Stimulated activated CD8-positive, alpha-beta memory T cell treated with anti-CD3 and anti-CD28 coated beads, Interleukin-7, amount 100 ng/mL, for 4 hours (primary cell): ENCODE measurements at places on chromosomes 16 and 17.

- no peak for DNase-seq
These were observed 36.9 kb downstream of the SNTB2 start for GRCh38 chr16:69223882-69224281.

DNA sequence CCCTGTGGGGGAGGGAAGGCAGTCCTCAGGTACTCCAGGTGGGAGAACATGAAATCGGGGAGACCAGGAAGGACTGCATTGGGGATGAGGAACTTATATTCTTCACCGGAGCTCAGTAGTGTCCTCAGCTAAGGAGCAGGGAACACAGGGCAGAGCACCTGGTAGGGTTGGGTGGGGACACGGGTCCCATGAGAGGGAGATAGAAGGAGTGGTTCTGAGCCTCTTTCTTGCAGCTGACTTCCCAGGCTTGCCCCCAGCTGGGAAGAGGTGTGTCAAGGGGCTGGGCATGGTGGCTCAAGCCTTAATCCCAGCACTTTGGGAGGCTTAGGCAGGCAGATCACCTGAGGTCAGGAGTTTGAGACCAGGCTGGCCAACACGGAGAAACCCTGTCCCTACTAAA, 2.1 kb downstream of the FHOD1 start:
- DNase-seq, result no peak

- DNase-seq, result no peak
These were observed 171.0 kb downstream of the MAF start for GRCh38 chr16:79429381-79430190.

DNA sequence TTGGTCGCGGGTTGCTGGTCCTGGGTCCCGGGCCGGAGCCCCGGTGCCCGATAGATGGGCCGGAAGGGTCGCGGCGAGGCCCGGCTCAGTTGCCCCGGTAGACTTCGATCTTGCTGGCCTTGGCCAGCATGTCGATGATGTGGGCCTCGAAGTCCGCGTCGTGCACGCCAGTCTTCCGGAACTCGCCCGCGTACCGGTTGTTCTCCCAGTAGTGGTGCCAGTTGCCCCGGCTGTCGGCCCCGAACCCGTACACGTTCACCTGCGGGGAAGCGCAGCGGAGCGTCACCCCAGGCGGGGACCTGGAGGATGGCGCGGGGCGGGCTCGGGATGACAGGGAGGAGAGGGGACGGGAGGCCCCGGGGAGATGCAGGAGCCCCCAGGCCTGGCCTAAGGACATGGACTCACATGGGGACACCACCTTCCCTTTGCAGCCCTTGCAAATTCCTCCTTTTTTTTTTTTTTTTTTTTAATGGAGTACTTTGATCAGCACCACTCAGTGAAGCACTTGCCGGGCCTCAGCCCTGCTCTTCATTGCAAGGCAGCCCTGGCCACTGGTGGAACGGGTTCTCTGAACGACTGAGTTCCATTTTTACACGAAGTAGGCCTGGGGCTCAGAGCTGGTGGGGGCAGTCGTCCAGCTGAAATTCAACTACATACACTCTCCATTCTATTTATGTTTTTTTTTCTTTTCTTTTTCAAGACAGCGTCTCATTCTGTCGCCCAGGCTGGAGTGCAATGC, 35.1 kb downstream of the DDX19A start:
- no peak for DNase-seq

GRCh38 chr17:8101721-8102120, 14.2 kb upstream of the ALOX12B start:
- DNase-seq, result no peak

DNA sequence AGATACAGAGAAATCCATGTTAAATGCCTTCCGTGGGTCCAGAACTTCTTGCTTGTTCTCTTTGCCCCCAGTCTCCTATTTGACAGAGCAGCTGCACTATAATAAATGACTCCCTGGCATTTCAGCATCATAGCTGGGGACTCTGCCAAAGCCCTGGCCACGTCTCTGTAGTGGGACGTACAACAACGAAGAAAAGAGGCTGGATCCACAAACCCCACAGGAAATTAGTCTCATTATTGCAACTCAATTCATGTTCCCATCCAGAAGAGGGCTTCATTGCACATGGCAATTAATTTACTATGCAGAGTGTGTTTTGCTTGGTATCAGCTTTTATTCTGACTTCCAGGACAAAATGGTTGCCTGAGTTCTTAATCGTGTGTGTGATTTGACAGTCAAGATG, 121.3 kb downstream of the CDH13 start:
- DNase-seq, result no peak

DNA sequence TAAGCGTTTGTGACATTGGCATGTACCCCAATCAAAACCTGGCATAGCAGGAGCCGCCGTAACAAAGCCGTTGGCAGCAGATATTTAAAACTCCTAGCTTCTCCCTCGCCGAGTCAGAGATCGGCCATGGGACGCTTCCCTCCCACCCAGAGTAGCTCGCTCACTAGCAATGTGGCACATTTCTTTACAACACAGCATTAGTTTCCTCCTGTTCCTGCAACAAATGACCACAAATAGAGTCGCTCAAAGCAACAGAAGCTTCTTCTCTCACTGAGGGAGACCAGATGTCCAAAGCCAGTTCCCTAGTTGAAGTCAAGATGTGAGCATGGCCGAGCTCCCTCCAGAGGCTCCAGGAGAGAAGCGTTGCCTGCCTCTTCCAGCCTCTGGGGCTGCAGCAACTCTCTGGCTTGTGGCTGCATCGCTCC, 106.7 kb downstream of the RBFOX3 start:
- no peak for DNase-seq

- DNase-seq, result no peak
These were observed 162.6 kb downstream of the SDK2 start for GRCh38 chr17:73481676-73482075.

DNA sequence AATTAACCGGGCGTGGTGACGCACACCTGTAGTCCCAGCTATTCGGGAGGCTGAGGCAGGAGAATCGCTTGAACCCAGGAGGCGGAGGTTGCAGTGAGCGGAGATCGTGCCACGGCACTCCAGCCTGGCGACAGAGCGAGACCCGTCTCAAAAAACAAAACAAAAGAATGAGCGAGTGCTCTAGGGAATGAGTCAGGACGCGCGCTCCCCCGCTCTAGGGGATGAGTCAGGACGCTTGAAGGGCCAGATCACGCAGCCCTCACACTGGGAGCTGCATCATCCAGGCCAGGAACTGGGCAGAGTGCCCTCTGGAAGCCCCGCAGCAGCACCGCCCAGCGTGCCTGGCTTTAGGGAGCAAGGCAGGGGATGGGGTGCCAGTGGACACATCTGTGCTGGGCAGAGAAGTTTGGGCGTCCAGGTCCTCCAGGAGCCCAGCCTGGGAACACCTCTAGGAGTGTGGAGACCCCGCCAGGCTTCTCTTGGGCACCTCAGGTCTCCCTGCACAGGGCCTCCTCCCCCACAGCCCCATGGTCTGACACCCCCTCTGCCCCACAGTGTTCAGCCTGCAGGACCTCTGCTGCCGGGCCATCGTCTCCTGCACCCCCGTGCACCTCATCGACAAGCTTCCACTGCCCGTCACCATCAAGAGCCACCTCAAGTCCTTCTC, 3.9 kb upstream of the WFIKKN1 start:
- no peak for DNase-seq

GRCh38 chr16:31535737-31536136, 8.0 kb downstream of the AHSP start:
- DNase-seq, result no peak

DNA sequence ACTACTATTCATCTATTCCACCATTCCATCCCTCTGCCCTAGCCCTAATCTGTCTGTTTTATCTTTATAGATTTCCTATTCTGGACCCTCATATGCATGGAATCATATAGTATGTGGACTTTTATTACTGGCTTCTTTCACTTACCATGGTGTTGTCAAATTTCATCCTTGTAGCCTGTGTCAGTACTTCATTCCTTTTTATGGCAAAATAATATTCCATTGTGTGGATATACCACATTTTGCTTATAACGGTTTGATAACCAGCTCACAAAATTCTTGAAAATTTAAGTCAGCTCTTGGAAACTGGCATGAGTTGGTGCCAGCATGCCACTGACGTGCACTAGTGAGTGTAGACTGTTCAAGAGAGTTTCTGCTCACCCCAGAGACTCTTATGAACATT, 30.3 kb upstream of the MRC2 start:
- no peak for DNase-seq

DNA sequence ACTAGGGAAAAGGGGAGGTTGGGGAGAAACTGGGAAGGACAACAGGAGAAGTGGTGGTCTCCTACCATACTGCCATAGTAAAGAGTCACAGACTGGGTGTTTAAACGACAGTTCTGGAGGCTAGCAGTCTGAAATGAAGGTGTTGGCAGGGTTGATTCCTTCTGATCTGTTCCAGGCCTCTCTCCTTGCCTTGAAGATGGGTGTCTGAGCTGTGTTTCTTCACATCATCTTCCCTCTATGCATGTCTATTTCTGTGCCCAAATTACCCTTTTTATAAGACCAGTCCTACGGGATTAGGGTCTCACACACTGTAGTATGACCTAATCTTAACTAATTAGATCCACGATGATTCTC, 79.8 kb upstream of the TMEM97 start:
- DNase-seq, result no peak

DNA sequence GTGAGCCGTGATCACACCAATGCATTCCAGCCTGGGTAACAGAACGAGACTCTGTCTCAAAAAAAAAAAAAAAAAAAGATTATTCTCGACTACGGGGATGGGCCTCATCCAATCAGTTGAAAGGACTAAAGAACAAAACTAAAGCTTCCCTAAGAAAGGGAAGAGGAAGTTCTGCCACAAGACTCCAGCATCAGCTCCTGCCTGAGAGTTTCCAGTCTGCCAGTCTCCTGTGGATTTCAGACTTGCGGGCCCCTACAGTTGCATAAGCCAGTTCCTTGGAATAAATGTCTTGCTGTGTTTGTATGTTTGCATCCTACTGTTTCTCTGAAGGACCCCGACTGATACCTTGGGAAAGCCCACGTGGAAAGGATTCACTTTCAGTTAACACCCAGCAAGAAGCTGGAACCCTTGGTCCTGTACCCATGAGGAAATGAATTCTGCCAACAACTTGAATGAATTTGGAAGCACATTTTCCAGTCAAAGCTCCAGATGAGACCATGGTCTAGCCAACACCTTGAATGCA, 26.3 kb upstream of the FZD2 start:
- DNase-seq, result no peak

DNA sequence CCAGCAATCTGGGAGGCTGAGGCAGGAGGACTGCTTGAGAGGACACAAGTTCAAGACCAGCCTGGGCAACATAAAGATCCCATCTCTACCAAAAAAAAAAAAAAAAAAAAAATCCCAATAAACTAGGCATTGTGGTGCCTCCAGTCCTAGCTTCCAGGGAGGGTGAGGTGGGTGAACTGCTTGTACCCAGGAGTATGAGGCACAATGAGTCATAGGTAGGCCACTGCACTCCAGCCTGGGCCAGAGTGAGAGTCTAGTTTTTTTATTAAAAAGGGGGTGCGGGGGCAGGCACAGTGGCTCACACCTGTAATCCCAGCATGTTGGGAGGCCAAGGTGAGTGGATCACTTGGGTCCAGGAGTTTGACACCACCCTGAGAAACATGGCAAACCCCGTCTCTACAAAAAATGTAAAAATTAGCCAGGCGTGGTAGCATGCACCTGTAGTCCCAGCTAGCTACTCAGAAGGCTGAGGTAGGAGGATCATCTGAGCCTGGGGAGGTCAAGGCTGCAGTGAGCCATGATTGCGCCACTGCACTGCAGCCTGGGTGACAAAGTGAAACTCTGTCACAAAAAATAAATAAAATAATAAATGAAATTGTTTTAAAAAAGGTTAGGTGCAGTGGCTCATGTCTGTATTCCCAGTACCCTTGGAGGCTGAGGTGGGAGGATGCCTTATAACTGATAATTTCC, 7.8 kb upstream of the CHST6 start:
- no peak for DNase-seq

- no peak for DNase-seq
These were observed 48.9 kb downstream of the VMP1 start for GRCh38 chr17:59756236-59756818.

GRCh38 chr16:85988723-85989313, 89.9 kb downstream of the IRF8 start:
- DNase-seq, result no peak

DNA sequence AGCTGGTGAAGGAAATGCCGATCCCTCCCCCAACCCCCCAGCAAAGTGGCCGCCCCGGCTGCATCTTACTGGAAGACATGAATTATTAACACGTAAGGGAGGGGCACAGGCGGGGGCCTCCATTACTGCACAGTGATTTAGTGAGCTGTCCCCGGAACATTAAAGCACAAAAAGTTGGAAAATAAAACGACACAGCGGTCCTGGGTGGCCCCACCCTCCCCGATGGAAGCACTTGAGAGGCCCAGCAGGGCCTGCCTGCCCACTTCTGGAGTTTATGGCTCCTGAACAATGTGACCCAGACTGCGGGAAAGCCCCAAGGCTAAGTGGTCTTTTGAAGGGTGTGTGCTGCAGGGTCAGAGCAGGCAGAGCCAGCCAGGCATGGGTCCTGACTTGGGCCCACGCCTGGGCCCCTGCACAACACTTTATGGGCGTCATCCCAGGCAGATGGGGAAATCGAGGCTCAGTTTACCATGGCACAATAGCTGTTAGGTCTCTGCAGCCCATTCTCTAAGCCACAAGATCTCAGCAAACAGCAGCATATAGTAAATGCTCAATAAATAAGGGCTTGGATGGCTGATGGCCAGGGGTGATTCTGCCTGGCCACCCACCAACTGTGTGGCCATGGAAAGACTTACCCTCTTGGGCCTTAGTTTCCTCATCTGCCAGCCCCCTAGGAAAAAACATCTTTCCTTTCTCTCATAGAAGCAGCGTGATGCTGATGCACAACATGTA, 22.8 kb downstream of the CCDC102A start:
- no peak for DNase-seq

DNA sequence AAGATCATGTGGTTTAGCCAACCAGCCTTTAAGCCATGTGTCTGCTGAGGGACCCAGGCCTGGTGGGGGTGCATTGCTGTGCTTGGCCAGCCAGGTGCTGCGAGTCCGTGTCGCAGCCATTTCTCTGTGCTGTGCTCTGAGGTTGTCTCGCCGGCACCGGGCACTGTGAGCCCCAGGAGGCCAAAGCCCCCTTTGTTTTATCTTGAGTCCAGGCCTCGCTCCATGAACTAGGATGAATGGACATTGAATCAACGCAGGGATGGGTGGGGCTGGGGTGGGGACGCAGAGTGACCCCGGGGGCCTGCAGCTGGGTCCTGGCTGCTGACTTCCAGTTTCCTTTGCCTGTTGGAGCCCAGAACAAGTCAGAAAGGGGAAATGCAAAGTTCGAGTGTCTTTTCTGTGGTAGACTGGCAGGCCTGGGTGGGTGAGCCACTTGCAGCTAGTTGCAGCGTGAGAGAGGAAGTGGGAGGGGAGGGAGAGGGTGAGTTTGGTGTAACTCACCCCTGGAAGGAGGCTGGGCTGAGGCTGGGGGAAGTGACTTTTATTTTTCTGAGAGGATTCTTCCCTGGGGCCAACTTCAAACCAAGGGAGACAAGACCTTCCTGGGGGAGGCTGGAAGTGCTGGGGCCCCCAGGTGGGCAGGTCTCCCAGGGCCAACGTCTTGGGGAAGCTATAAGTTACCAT, 324.7 kb downstream of the SEC14L1 start:
- DNase-seq, result peak; percentile 71

GRCh38 chr16:9955677-9956076, 226.6 kb downstream of the GRIN2A start:
- no peak for DNase-seq
